Lower lobe of right lung (tissue), 2 donors: ENCODE measurements at places on chromosomes 1 and 21.

GRCh38 chr1:34663031-34663430 lies 91.8 kb upstream of the GJB5 start:
- no peak for DNase-seq

DNA sequence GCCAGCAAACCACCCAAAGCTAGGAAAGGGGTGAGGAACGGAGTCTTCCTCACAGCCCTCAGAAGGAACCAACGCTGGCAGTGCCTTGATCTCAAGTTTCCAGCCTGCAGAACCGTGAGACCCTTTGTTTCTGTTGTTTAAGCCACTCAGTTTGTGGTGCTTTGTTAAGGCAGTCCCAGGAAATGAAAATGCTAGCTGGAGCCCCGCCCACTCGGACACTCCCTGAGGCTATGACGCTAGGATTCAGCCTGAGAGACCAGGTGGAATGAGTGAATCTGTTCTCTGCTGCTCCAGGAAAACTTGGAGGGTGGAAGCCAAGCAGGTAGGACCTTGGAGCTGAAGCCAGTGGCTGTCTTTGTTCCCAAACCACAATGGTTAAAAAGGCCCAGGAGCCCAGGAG lies 196.5 kb upstream of the POU3F1 start:
- no peak for DNase-seq

DNA sequence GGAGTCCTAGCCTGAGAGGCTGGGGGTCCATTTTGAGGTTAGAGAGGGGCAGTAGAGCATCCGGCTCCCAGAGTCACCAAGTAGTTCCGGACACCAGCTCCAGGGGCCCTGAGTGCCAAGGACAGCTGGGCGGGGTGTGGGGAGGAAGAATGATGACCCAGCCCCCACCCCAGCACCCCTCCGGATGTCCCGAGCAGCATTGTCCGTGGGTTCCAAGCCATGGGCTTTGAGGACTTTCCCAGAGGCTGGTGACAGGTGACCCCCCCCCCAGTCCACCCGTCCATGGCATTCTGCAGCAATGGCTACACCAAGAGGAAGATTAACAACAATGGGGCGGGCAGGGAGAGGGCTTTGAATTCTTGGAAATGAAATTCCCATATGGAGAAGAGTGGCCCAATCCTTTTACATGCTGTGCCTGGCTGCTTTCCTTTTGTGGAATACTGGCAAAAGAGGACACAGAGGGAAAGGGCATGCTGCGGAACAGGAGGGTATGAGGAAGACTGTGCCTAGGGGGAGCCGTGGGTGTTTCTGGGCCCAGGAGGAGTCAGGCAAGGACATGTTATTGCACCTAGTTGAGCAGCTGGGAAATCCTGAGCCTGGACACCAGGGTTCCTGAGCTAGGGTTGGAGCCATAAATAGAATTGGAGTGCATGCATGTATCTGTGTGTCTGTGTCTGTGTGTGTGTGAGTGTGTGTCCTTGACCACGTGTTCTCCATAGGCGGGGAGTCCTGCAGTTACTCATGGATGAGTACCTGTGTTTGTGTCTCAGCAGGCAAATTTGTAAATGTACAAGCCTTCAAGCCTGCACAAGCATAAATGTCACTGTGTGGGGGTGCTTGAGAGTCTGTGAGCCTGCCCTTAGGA lies 956 bp downstream of the ATP1A2 start:
- DNase-seq: no peak

DNA sequence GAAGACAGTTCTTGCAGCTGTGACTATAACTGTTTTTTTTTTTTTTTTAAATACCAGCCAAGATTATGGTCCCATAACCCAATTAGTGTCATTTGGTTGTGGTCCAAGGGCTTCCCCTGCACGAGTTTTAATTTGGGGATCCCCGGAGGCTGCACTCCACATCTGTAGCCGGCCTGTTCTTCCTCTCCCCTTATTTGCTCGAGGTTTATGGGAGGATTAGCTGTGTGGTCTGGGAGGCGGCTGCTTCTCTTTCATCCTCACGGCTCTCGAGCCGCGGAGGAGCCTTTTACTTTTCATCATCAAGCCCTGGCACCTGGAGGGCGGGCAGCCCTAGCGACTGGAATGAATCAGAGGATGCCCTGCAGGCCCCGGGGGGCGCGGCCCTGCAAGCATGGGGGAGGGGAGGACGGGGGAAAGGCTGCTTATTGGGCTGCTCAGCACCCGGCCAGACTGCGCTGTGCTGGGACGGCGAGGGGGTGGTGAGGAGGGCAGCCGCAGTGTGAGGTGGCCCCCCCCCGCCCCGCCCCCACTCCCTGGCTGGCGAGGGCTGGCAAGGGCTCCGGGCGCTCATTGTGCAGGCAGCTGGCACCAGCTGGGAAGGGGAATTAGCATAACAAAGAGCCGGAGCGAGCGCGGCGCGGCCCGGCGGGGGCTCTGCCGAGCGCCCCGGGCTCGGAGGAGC lies 18.5 kb downstream of the SERTAD4 start:
- DNase-seq: peak; percentile 62

DNA sequence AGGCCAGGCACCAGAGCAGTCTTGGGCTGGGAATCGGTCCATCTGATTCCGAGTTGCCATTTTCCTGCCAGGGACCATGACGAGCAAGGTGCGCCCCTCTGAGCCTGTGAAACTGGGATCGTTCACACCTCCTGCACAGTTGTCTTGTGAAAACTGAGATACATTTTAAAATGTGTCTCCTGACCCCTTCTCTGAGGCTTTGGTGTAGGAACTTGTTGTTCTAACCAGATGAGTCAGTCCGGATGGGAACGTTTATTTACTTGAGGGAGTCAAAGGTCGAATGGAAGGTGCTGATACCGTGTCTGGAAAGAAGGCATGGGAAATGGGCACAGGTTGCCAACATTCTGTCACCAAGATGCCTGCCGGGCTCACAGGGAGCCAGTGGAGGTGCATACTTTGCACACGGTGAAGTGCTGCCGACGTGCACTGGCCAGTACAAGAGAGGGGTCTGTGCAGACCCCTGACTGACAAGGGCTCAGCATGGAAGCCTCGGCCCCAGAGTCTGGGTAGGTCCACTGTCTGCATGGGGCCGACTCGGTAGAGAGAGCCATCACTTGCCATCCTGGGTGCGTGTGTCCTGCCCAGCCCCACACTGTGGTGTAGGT lies 7.4 kb upstream of the KCNN3 start:
- DNase-seq: no peak

- no peak for DNase-seq
Measured at GRCh38 chr1:202214089-202214843, 20.7 kb downstream of the LGR6 start.

GRCh38 chr1:96130432-96130831 lies 591.2 kb upstream of the PTBP2 start:
- no peak for DNase-seq

GRCh38 chr1:95146637-95147036 lies 29.5 kb downstream of the TLCD4 start:
- no peak for DNase-seq

- DNase-seq: no peak
Measured at GRCh38 chr1:156337052-156337887, 822 bp downstream of the CCT3 start.

GRCh38 chr1:39882152-39882551 lies 1.2 kb downstream of the TRIT1 start:
- DNase-seq: no peak

DNA sequence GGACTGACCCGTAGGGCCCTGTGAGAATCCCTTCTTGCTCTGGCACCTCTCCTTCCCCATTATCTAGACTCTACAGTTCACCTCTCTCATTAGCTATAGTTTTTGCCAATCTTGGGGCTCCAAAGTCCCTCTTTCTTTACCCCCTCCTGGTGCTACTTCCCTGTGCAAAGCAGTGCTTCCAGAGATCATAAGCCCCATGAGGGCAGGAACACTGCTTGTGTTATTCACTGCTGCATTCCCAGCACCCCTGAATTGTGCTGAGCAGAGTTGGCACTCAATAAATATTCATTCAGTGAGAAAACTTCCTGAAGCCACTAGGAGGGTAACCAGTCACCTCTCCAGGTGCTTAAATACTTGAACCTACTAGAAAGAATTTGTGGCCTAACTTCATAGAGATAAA lies 2.1 kb upstream of the H3-3A start:
- no peak for DNase-seq

DNA sequence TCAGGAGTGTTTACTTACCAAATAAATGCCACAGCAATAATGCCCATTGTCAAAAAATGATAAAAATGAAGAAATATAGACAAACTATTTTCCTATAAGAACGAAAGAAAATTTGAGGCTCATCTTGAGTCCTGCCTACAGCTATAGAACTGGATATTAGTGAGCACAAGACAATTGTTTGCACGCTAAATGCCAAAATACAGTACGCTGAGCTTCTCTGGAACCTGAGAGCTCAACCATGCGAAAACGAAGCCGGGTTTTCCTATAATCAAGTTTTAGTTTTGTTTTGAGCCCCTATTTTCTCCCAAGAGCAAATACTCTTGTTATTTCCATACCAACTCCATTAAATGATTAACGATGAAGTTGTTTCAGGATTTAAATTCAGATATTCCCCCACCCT lies 42.0 kb upstream of the CCSAP start:
- no peak for DNase-seq

- DNase-seq: no peak
Measured at GRCh38 chr21:27953340-27954045, 986.6 kb upstream of the ADAMTS5 start.

GRCh38 chr1:207004931-207005830 lies 27.4 kb downstream of the C1orf116 start:
- DNase-seq: peak; percentile 64

DNA sequence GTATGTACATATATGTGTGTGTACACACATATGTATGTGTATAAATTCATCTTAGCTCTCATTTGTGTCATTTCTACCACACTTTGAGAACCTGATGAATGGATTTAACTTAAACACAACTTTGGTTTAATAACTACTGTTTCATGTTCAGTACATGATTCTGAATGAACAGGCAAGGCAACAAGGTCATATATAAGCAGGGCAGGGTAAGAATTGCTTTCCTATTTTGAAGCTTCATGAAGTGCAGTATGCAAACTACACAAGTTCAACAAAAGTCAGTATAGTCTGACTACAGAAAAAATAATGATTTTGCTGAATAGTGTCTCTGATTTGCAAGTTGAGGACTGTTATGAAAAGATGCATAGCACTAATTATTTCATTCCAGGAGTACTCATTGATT lies 127.6 kb downstream of the KCNK2 start:
- DNase-seq: no peak

DNA sequence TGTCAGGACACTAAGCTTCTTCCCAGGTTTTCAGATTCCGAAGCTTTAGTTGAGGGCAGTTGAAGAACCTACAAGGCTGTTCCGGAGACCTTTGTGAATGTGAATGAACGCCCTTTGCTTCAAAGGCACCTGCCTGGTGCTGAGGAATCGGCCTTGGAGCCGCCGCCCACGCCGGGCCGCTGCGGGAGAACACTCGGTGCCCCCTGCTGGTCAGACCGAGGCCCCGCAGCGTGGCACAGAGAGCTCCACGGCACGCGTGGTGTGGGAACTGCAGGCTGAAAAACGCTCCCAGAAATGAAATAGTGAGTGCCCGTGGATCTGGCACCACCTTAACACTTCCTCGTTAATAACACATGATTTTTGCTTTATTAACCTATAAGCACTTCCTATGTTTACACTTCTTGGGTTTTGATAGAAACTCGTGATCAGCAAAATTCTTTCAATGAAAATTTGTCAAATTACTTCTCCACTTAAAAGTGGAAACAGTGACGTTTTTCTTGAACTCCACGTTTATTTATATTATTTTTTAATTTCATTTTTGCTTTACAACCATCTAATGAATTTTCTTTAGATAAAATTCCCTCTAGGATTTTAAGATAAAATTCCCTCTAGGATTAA lies 460.6 kb downstream of the DSCAM start:
- DNase-seq: peak; percentile 67

DNA sequence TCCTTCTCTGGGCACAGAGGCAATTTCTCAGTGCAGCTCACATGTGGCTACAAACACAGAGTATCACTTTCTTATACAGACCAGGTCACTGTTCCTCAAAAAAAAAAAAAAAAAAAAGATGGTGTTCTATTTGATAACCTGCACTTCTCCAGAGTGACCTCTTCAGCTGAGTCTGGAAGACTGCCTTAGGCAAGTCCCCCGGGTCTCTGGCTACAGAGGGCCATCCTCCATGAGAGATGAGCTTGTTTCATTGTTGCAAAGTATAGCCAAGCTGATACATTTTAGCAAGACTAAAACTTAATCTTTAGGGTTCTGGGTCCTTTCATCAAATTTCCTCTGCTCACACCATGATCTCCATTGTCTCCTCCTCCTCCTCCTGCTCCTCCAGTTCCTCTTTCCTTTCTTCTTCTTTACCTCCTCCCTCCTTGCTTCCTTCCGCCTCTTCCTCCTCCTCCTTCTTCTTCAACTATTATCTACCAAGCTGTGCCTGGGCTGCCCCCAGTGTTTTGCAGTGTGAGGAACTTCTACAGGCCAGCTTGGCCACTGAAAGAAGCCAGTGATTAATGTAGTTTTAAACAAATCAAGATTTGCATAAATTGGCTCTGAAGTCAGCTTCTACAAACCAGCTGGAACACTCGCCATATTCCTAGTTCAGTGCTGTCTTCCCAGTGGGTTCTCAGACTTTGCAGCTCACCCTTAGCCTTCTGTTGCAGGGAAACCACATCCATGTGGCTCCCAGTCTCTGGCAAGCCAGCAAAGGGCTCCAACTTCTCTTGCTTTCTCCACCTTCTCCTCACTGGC lies 139.4 kb downstream of the RUNX1 start:
- no peak for DNase-seq

GRCh38 chr1:201904579-201904978 lies 15.9 kb downstream of the SHISA4 start:
- DNase-seq: no peak
